ENCODE measurements at places on chromosomes 7 and 10. TPM values are rescaled to one million over a fixed set of nuclear protein-coding genes. Genes with fewer than 3 reads are reported as not detected.

GRCh38 chr7:26700386-26700785, 164.0 kb downstream of the SKAP2 start:
- no peak for DNase-seq

DNA sequence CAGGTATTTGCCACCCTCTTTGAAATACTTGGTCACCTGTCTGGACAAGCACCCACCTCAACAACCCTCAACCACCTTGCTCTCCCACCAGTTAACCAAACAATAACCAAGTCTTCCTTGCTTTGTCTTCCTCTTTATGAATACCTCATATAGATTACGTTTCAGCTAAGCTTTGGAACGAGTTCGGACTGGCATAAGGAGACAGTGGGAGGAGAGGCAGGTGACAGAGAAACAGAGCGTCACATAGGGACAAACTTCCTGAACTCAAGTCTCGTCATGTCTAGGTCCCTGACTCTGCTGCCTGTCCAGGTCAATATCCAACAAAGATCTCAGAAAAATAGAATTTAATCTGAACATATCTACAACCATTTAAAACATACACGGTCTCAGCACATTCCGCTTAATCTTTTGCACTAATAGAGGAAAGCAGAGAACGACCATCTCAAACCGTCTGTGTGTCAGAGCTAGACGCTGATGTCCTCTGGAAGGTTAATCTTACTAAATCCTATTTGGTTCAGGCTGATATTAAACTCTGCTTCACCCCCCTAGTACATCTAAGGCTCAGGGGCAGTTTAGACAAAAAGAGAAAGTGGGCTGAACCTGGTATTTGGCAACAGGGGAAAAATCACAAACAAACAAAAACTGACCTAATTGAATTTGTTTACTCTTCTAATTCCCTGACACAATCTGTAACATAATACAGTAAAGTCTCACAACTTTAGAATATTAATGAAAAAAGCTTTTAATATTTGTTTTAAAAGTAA, 26.4 kb upstream of the SVOPL start:
- no peak for DNase-seq

- no peak for DNase-seq
Measured at GRCh38 chr10:114261076-114261475, 22.0 kb downstream of the VWA2 start.

DNA sequence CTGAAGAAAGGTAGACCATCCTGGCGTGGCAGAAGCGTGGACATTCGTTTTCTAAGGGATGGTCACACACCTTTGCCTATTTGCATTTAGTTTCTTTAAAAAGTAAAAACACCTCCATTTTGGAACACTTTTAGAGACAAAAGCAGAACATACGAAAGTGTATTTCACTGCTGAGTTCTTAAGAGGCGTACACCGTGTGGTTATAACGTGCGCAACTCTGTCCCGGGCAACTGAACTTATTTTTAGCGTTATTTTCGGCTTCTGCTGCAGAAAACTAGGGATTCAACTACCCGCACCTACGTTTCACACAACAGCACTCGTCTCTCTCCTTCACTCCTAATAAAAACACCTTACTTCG, 557 bp upstream of the LSM8 start:
- no peak for DNase-seq

- DNase-seq, result no peak
Measured at GRCh38 chr7:55046582-55047342, 27.9 kb downstream of the EGFR start.

The IFIT1 gene
- total RNA-seq, result 3.4 TPM

GRCh38 chr10:132554991-132555647, 17.5 kb downstream of the INPP5A start:
- DNase-seq, result no peak

The GBX1 gene
- total RNA-seq, result not detected

The SPDYE9 gene
- total RNA-seq, result not detected

DNA sequence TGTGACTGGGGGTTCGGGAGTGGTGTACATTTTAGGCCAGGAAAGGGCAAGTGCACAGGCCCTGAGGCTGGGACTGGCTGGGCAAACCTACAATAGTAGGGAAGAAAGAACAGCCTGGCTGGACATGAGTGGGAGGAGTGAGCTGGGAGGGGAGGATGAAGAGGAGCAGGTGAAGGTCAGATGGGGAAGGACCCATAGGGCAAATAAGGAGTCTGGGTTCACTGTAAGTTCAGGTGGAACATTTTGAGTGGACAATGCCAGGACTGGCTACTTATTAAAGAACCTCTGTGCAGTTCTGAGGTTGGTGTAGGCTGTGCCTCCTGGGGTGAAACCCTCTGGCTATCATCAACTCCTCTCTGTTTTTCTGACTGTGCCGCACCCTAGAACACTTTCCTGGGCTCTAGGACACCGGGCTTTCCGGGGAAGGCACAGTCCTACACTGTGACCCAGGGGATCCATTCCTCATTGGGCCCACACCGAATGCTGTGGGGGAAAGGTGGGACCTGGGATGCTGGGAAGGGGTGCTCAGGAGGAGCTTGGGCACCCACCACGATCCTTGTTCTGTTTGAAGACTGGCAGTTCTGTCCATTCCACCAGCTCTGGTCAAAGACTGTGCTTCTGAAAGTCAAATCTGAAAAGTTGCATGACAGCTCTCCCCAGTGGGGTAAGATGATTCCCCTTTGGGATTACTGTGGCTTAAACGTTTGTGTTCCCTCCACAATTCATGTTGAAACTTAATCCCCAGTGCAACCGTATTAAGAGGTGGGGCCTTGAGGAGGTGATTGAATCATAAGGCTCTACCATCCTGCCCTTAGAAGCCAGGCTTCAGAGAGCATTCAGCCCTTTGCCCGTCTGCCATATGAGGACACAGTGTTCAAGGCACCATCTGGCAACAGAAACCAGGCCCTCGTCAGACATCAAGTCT, 4.0 kb upstream of the MMP21 start:
- no peak for DNase-seq

GRCh38 chr10:714214-714613, 24.7 kb upstream of the DIP2C start:
- no peak for DNase-seq

DNA sequence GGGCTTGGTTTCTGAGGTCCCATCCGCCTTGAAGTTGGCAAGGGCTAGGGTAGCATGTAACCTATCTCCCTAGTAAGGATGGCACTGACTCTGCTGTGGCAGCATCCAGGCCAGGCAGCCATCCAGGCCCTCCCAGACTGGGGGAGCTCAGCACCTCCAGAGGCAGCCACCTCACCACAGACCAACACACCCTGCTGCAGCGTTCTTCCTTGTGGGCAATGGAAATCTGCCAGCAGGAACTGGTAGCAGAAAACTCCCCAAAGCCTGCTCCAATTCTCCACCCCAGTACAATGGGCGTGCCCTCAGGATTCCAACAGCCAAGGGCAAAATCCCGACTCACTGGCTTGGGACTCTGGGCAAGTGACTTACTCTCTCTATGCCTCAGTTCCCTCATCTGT, 27.5 kb downstream of the DLG5 start:
- no peak for DNase-seq

GRCh38 chr7:11895337-11895736, 63.3 kb upstream of the THSD7A start:
- DNase-seq, result no peak

The EEPD1 gene
- 10.8 TPM for total RNA-seq

GRCh38 chr7:3430588-3430987, 129.5 kb downstream of the SDK1 start:
- DNase-seq, result no peak

- DNase-seq, result no peak
Measured at GRCh38 chr10:12041766-12042408, 722 bp downstream of the UPF2 start.

The ZNF503 gene
- total RNA-seq, result 9.6 TPM

GRCh38 chr7:52720856-52721255, 314.6 kb upstream of the POM121L12 start:
- no peak for DNase-seq

GRCh38 chr7:73683788-73684693, 644 bp downstream of the BUD23 start:
- no peak for DNase-seq
